ENCODE measurements at places on chromosomes 7 and 10.

DNA sequence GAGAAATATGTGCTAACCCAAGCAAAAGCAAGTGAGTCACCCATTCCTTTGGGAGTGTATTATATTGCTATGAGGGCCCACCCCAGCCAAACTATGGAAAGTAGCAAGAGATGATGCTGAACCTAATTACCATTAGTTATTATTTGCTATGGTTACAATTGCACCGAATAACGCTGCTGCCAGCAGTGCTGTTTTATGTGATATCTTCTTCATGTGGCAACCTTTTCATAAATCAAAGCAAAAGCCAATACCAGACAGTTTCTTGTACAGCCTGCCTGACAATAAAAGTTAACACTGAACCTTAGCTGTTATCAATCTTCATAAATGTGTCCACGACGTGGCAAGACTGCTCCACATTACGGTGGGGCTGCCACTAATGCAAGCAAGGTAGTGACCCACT is 241.7 kb upstream of the PLXNA4 start:
- DNase-seq: no peak

DNA sequence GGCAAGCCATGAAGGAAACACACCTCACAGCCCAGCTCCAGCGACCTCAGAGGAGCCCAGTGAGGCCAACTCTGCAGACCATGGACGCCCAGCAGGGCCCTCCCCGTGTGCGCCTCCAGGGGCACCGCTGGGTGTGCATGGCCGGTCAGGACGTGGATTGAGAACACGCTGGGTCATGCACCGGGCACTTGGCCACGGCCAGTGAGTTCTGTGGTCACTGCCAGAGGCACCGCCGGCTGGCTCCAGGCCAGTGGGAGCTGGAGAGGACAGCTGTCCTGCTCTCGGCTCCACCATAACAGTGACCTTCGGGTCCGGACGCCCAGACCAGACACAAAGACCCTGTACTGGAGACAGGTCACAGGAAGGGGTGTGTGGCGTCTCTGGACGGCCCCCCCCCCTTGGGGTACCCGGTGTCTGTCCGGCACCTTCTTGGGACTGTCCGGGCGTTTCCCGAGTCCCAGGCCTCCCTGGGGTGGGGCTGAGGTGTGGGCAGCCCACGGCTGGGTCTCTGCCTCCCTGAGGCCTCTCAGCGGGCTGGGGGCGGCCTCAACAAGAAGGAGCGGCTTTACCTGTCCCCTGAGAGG is 50.4 kb upstream of the NKX6-2 start:
- no peak for DNase-seq

- no peak for DNase-seq
Measured at GRCh38 chr10:77575271-77576006, 62.2 kb downstream of the KCNMA1 start.

GRCh38 chr7:17027143-17027788 is 145.5 kb upstream of the AGR3 start:
- peak; percentile 5 for DNase-seq

- no peak for DNase-seq
Measured at GRCh38 chr10:103669243-103669929, 175.9 kb downstream of the NEURL1 start.

- no peak for DNase-seq
Measured at GRCh38 chr10:97633921-97634320, 621 bp upstream of the MORN4 start.

DNA sequence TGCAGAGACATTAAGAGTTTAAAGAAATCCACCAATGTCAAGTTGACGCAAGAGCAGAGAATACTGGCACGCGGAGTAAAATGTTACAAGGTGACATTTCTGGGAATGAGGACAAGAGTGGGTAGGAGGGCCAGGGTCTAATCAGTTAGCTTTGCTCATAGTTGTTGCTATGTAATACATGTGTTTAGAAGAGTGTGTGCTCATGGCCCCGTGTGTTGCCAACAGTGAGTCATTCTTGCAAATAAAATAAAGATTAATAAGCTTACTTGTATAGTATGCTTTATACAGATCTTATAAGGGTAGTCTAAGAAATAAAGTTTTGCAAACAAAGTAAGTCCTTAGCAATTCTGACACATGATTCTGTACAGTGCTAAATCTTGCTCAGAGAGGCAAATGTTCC is 64.5 kb downstream of the DNMBP start:
- DNase-seq: no peak

GRCh38 chr7:1647961-1648672 is 22.0 kb upstream of the ELFN1 start:
- DNase-seq: no peak

DNA sequence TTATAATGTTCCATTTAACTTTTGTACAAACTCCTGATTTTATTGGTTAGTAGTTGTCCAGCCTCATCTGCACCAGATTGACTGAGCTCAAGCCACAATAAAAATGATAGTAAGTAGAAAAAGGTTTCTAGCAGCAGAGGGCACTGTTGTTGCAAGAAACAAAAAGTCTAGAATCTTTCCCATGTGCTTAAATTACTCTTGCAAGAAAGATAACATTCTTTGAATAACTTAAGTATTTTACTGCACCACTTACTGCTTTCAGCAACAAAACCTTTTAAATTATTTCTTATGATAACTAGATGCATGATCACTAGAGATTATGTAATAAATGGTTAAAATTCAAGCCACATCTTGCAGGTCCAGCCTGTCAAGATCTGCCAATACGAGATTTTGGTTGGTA is 27.0 kb downstream of the LMOD2 start:
- DNase-seq: no peak

DNA sequence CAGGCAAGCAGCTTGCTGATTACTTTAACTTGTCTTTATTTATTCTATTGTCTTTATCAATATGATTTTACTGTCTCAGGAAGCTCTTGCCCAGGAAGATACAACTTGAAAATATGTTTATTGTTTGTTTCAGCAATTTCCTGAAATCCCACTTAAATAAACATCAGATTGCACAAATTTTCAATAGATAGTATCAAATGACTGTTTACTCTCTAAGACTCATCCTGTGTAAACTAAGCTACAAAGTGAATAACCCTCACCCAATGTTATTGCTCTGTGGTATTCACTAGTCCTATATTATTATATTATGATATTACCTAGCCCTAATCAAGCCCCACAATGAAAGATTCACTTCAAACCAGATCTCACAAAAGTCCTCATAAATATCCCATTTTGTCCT is 130.4 kb upstream of the HPS1 start:
- no peak for DNase-seq

DNA sequence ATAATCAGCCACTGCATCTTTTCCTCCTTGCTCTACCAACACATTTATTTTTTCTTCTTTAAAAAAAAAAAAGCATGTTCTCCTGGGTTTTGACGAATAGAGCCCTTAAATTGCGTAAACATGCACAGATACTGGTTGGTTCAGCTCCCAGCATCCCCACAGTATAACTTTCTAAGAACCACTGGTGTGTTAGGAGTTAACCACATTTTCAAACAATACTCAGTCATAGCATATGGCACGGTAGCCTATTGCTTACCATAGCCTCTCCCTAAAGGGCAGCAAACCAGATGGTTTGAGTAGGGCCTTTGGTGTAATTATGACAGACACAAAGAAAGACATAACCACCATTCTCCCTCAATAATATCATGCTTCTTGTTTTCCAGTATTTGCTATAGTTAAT is 145.0 kb downstream of the LRRC4 start:
- no peak for DNase-seq

DNA sequence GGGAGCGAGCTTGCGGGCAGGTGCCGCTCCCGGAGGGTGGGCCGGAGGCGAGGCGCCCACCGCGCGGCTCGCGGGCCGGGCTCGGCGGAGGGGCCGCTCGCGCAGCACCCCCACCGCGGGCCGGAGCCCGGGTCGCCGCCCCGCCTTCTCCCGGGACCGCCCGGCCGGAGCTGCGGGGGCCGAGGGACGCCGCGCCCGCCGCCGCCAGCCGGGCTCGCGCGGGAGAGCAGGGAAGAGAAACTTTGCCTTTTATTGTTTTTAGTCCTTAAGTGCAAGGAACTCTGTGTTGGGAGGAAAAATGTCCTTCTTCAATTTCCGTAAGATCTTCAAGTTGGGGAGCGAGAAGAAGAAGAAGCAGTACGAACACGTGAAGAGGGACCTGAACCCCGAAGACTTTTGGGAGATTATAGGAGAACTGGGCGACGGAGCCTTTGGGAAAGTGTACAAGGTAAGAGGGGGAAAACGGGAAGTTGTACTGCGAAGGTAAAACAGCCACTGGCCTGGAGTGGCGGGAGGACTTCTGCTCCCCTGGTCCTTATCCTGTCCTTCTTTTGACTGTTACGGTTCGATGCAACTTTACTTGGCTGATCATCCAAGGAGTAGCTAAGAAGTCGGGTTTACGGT is 620 bp downstream of the SLK start:
- peak; percentile 17 for DNase-seq

GRCh38 chr7:155793720-155794119 is 18.5 kb downstream of the SHH start:
- no peak for DNase-seq

DNA sequence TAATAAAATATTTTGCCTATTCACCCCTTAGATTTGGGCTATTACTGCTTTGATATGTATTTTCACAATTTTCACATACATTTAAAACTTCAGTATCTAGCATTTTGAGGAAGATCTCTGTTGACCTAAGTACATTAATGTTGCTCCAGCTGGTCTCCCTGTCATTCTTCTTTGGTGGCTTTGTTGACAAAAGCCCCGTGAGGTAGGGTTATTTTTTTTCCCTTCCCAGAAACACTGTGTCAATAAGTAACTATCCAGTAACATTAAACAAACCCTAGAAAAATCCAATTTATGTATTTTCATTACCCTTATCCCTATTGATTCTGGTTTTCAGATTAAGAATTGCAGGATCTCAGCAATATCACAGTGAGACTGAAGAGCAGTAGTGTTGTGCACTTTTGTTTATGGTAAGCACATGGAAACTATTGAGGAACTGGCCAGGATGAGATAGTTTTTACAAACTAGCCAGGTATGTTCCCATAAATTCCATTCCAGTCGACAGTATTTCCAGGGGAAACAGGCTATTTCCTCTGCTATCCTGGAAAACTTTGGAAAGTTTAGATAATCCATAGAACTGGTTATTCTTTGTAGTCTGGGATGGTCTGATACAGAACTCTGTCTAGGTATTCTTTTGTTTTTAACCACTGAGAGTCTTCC is 198.2 kb downstream of the PON1 start:
- no peak for DNase-seq

DNA sequence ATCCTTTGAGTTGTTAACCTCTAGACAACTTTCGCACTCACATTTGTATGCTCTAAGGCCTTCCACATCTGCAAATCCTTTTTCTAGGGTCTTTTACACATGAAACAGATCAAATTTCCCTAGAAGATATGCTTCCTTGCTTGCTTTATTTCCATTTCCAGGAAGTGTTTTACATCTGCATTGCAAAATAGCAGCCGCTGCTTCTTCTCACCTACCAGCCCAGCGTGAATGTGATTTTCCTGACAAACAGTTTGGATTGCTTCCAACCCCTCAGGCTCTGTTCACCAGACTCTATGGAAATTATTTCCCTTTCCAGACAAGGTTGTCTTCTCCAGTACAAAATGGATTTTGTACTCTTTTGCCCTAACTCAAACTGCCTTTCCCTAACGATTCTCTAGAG is 50.9 kb upstream of the PAPSS2 start:
- DNase-seq: no peak

GRCh38 chr7:128869138-128869943 is 6.7 kb downstream of the ATP6V1F start:
- peak; percentile 24 for DNase-seq

DNA sequence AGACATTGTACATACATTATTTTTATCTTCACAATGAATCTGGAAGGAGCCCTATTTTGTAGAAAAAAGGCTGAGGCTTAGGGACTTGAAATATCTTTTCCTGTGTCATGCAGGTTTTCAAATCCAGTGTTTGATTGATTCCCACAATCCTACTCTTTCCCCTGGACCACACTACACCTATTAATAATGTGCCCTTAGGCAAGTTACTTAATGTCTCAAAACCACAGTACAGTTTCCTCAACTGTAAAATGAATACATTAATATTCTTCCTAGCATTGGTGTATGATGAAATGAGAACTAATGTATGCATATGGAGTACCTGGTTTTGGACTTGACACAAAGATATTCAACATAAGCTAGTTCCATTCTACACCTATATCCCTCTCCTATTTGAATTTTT is 313.3 kb upstream of the SP8 start:
- DNase-seq: no peak

DNA sequence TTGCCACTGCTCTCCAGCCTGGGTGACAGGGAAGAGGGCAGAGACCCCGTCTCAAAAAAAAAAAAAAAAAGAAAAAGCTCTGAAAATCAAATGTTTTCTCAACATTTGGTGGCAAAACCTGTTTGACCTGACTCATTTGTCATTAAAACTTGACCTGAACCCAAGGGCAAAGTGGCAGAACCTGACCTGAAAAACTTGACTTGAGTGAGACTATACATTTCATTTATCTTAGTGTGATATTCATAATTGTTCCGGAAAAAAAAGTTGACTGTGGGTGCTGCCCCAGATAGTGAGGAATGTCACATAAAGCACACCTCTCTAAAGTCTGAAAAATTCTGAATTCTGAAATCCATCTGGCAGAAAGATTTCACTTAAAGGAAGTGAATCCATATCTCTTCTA is 2.3 kb upstream of the TAX1BP1 start:
- no peak for DNase-seq

DNA sequence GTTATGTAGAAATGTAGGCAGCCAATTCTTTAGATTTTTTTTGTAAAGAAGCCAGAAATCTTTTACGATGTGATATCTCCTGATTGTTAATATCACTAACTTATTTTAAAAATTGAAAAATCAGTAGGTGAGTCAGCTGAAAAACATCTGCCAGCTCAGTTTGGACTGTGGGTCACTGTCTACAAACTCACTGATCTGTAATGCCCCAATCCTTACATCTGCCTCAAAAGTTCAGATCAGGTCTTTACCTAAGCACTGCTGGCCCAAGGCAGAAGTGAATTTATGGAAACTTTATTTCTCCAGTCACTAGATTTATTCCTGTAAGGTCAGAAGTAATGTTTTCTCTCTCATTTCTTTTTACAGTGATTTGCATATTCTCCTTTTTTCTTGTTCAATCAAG is 31.0 kb upstream of the FAM13C start:
- no peak for DNase-seq

DNA sequence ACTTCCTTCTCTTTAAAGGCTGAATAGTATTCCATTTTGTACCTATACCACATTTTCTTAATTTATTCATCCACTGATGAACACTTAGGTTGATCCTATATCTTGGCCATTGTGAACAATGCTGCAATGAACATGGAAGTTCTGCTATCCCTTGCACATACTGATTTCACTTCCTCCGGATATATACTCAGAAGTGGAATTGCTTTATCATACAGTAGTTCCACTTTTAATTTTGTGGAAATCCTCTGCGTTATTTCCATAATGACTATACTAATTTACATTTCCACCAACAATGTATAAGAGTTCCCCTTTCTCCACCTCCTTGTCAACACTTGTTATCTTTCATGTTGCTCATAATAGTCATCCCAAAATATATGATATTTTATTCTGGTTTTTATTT is 312.6 kb downstream of the PLXDC2 start:
- no peak for DNase-seq
